Stimulated activated memory B cell treated with anti-CD40 and anti-IgM and Interleukin-4, amounts not matched to agents 10 μg/mL and 1 μg/mL and 100 μg/mL, for 72 hours (primary cell): ENCODE measurements at places on chromosomes 16 and 17.

DNA sequence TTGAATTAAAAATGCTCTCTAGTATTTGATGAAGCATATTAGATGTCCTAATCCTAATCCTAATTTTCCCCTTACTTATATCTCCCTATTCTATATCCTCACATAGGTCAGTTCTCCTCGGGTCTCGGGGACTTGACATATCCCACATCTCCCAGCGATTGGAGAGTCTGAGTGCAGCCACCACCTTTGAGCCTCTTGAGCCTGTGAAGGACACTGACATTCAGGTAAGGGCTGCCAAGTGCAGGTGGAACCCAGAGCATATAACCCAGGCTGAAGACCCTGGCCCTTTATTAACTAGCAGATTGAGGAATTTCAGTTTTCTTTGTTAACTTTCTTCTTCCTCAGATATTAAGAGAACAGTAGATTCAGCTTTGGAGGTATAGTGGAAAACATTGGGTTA, 28.5 kb downstream of the NUP93 start:
- no peak for ATAC-seq

DNA sequence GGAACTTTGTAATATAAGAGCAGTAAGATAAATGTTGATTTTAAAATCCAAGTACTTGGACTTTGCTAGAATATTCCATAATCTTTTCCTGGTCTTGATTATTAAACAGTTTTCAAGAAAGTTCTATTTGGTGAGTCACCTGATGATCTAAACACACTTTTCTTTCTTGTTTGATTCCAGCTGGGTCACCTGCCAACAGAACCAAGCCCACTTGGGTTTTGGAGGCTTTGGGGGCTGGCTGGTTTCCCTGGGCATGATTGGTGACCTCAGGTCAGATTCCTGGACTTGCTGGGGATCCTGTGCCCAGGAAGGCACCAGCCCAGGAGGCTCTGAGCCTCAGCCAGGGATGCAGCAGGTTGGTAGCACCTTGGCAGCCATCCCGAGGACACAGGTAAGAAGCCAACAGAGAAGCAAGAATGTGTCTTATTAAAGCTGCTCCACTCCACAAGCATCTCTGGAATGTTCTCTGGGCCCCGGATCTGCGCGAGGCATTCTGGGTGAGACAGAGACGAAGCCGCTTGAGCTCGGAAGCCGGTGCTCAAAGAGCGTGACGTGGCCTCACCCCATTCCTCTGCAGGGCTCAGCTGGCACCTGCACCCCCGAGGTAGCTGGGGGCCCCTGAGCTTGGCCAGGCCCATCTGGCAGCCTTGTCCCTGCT, 3.1 kb upstream of the TEX19 start:
- no peak for ATAC-seq

- ATAC-seq: no peak
These were observed 226.2 kb downstream of the CCDC182 start for GRCh38 chr17:57518587-57519581.

- ATAC-seq: peak; percentile 76
These were observed at the start of gene ST6GALNAC2 for GRCh38 chr17:76585649-76586593. ST6GALNAC2 (minus strand) TSS chr17:76585860; CDS start chr17:76585808, 52 bp downstream.

GRCh38 chr16:31107465-31107867, 720 bp upstream of the BCKDK start:
- peak; percentile 51 for ATAC-seq
